Left lobe of liver (tissue), 2 donors: ENCODE measurements at places on chromosomes 4 and X. TPM values are rescaled to one million over a fixed set of nuclear protein-coding genes. Genes with fewer than 3 reads are reported as not detected.

GRCh38 chr4:31548823-31549222 lies 828.7 kb downstream of the PCDH7 start:
- DNase-seq: no peak

DNA sequence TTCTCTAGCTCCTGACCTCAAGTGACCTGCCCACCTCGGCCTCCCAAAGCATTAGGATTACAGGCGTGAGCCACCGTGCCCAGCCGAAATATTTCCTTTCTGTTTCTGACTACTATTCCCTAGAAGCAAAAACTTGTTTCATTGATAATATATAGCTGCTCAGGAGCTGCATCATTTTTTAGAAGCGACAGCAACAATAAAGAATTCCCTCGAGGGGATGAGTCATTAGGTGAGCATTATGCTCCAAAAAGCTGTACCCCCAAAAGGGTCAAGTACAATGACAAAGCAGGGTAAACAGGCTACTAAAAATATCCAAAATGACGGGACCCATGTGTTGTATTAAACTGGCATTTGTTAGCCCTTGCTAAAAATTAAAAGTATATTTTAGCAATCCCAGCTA lies 67.0 kb downstream of the RBM47 start:
- DNase-seq: no peak

- no peak for DNase-seq
Observed at GRCh38 chrX:31808357-31808756, 736.5 kb upstream of the FTHL17 start.

The HSPA4L gene
- 3.9 TPM for total RNA-seq
